ENCODE measurements at places on chromosomes 5 and 9.

GRCh38 chr5:117299224-117299935, 724.8 kb upstream of the SEMA6A start:
- DNase-seq = no peak

- DNase-seq = no peak
Observed at GRCh38 chr9:128824911-128825310, 4.7 kb downstream of the SPOUT1 start.

GRCh38 chr9:123834218-123834888, 95.6 kb downstream of the DENND1A start:
- DNase-seq = peak; percentile 9

GRCh38 chr9:98804083-98804482, 3.4 kb upstream of the GALNT12 start:
- DNase-seq = no peak

- DNase-seq = peak; percentile 95
Observed at GRCh38 chr5:160539431-160539830, 117.8 kb downstream of the PTTG1 start.

DNA sequence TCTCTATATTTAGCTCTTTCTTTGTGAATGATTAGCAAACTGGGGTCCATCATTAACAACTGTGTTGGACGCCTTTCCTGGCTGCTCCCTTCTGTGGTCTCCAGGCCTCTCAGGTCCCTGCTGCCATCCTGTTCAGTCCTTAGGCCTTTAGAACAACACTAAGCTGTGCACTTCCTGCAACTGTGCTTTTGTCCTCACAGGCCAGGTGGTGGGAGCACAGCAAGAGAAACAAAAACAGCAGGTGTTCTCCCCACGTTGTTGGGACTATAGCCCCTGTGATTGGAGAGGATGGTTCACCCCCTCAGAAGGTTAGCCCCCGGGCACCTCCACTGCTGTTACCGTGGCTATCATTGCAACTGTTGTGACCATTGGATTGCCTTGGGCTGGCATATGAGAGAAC, 41.7 kb upstream of the CLINT1 start:
- DNase-seq = no peak

DNA sequence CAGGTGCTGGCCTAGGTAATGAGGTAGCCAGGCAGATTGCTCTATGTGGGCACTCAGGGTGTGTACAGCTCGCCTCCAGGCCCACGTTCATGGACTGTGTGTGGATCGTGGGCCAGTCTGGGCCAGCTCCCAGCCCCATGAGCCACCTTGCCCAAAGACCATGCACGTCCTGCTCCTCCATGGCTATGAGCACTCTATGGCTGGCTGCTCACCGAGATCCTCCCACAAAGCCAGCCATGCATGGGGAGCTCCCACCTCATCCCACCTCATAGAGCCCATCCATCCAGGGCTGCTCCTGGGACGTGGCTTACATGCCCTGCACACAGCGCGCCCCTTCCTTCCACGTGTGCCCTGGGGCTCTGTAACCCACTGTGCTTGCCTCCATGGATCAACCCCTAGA, 262.5 kb upstream of the IRX1 start:
- no peak for DNase-seq

DNA sequence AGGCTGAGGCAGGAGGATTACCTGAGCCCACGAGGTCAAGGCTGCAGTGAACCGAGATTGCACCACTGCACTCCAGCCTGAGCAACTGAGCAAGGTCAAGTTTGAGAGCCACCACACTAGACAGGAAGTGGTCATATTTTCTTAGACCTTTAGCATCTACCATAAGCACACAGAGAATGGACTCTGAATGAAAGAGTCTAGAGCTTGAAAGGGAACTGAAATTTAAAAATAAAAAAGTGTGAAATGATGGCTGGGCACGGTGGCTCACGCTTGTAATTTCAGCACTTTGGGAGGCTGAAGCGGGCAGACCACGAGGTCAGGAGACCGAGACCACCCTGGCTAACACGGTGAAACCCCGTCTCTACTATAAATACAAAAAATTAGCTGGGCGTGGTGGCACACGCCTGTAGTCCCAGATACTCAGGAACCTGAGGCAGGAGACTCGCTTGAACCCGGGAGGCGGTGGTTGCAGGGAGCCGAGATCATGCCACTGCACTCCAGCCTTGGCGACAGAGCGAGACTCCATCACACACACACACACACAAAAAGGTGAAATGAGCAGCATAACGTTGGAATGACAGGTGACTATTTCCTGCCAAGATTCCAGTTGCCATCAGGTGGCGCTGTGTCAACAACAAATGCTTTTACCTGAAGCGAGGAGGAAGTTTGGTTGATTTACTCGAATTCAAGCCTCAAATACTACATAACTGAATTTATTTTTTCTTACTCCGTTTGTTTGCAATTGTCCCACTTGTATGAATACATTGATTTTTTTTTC, 21.3 kb upstream of the AK3 start:
- peak; percentile 84 for DNase-seq

DNA sequence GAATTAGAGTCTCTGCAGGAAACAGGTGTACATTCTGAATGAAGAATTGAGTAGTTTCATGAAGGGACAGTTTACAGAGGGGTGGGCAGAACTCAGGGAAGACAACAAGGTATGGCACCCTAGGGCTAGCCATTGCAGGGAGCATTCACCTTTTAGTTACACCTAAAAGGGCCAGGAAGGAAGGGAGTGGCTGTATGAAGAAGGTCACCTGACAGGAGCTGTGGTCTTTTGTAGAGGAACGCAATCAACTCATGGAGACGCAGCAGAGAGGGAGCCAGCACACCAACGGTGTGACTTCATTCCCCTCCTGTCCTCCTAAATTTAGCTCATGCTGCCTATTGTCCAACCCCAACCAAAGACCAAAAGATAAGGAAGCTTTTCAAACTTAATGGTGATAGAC, 12.7 kb upstream of the ZCCHC7 start:
- no peak for DNase-seq

DNA sequence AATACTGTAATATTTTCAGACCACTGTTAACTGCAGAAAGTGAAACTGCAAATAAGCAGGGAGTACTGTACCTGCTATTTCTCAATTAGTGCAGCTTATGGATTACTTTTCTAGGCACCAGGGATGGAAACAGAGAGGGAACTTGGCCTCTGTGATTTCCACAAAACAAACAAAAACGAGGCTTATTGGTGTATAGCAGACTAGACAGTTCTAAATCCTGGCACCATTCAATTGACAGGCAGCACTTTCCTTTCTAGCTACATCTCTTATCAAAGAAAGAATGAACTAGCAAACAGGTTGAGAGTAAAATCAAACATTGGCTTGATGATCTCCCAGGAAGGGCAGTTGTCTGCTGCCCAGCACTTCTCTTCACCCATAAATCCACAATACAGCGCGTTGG, 16.0 kb upstream of the IL33 start:
- no peak for DNase-seq

- DNase-seq = no peak
Observed at GRCh38 chr9:38651400-38652042, 31.1 kb upstream of the ANKRD18A start.

- DNase-seq = peak; percentile 17
Observed at GRCh38 chr9:113164536-113165300, 13.9 kb downstream of the SLC31A2 start.

GRCh38 chr9:91549177-91549576, 125.5 kb upstream of the NFIL3 start:
- DNase-seq = no peak

GRCh38 chr5:127223256-127223974, 67.2 kb upstream of the MEGF10 start:
- no peak for DNase-seq

- DNase-seq = no peak
Observed at GRCh38 chr9:20988671-20989315, 42.6 kb downstream of the HACD4 start.

- no peak for DNase-seq
Observed at GRCh38 chr5:177132136-177133095, 1.2 kb upstream of the NSD1 start.

GRCh38 chr5:35557199-35557598, 60.5 kb upstream of the SPEF2 start:
- no peak for DNase-seq

DNA sequence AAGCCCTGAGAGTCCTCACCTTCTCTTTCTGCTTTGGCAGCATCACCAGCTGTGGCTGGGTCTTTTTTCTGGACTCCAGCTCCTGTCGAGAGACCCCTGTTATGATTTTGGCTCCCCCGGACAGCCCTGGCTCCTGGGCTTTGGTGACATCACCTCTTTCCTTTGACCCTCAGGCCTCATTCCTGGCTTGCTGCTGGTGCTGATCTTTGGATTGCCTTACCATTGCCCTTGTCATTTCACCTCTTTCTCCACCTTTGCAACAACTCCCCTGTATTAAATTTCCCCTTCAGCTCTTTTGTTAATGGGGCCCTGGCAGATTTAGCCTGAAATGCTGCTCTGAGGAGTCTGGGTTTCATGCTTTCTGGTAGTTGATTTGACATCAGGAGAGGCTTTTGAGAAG, 322.8 kb downstream of the ZSWIM6 start:
- DNase-seq = no peak

GRCh38 chr9:83342731-83343130, 195.5 kb downstream of the FRMD3 start:
- no peak for DNase-seq

GRCh38 chr5:132265336-132266030, 8.0 kb downstream of the PDLIM4 start:
- DNase-seq = peak; percentile 98

GRCh38 chr5:91910655-91911054, 527.5 kb upstream of the ARRDC3 start:
- no peak for DNase-seq

GRCh38 chr9:101458963-101459631, 23.5 kb upstream of the ALDOB start:
- peak; percentile 80 for DNase-seq

DNA sequence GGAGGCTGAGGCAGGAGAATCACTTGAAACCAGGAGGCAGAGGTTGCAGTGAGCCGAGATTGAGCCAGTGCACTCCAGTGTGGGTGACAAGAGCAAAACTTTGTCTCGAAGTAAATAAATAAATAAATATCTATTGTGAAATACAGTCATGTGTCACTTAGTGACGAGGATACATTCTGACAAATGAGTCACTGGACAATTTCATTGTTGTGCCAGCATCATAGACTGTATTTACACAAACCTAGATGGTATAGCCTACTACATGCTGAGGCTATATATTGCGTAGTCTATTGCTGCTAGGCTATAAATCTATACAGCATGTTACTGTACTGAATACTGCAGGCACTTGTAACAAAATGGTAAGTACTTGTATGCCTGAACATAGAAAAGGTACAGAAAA, 61.1 kb upstream of the CCL21 start:
- no peak for DNase-seq

DNA sequence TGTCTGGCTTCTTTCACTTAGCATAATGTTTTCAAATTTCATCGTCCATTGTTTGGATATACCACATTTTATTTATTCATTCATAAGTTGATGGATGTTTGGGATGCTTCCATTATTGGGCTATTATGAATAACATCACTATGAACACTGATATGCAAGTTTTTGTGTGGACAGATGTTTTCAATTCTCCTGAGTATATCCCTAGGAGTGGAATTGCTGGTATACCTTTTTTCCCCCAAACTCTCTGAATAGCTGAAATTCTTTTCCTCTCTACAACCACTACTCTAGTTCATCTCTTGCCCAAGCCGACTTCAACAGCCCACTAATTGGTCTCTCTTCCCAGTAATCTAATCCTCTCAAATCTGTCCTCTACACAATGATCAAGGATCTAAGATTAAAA, 4.7 kb upstream of the ZFR start:
- DNase-seq = no peak

GRCh38 chr5:149521739-149522685, 29.2 kb downstream of the CSNK1A1 start:
- DNase-seq = no peak

- no peak for DNase-seq
Observed at GRCh38 chr5:158998793-158999325, 100.9 kb downstream of the EBF1 start.

- peak; percentile 58 for DNase-seq
Observed at GRCh38 chr5:62143268-62144229, 162.5 kb upstream of the KIF2A start.

GRCh38 chr5:160312134-160312959, at the start of gene CCNJL:
TSS of gene CCNJL (minus strand) at chr5:160312564. CDS start at chr5:160311923, 641 bp downstream.
- peak; percentile 80 for DNase-seq

- no peak for DNase-seq
Observed at GRCh38 chr9:6307551-6308096, 20.6 kb upstream of the TPD52L3 start.

GRCh38 chr5:152066784-152067183, 142.1 kb upstream of the GLRA1 start:
- DNase-seq = no peak

- DNase-seq = no peak
Observed at GRCh38 chr5:143892908-143893307, 80.9 kb downstream of the HMHB1 start.

DNA sequence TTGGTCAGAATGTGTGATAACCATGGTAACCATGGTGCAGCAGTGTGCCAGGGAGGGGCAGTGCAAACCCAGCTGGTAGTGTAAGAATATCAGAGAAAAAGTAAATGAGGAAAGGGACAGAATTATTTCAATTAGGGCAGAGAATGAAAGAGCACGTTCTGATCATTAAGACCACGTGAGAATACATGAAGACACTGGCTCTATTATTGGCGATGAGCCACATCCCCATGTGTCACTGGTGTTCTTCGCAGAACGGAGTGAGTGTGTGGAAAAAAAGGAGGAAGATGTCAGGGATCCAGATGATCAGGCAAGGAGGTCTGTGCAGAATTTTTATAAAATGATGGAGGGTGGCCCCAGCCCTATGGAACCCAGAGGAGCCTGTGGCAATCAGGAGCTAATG, 315.5 kb downstream of the SEMA5A start:
- no peak for DNase-seq

DNA sequence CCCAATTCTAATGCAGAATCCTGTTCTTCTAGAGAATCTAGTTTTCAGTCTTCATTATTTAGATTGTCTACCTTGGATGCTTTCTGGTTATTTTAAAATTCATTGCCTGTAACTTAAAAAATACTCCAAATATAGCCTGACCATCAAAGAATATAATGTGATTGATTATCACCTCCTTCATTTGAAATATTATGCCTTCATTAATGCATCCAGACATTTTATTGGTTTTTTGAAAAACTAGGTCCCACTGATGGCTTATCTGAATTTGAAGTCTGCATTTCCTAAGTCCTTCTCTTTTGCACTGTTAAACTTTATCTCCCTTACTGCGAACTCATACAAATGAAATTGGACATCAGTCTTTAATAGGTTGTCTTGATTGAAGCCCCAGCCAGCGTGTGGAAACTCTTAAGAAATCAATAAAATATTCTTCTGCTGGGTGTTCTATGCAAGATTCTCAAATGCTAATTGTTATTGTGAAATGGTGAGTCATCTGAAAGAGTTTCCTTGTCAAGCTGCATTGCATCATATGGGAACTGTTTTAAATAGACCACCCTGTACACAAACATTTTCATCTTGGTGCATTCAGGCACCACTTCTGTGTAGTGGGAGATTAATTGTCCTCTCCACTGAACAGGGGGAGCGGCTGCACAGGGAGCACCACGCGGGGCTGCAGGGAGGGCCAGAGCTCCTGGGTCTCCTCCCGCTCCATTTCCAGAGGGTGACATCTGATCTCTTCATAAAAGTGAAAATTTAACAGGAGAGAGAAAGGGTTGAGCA, 92.3 kb upstream of the FANCC start:
- peak; percentile 35 for DNase-seq
